ENCODE measurements at places on chromosomes 4 and X. TPM values are rescaled to one million over a fixed set of nuclear protein-coding genes. Genes with fewer than 3 reads are reported as not detected.

HSFX4 gene
- not detected for total RNA-seq

NAT8L gene
- 0.66 TPM for total RNA-seq

PNPLA4 gene
- total RNA-seq = 10.9 TPM

SMR3B gene
- total RNA-seq = not detected

SPOCK3 gene
- total RNA-seq = not detected
